ENCODE measurements at places on chromosomes 4 and X.

- no peak for DNase-seq
Observed at GRCh38 chrX:13695601-13696115, 6.7 kb downstream of the RAB9A start.

- DNase-seq = no peak
Observed at GRCh38 chrX:9957743-9958142, 9.4 kb upstream of the CLDN34 start.

DNA sequence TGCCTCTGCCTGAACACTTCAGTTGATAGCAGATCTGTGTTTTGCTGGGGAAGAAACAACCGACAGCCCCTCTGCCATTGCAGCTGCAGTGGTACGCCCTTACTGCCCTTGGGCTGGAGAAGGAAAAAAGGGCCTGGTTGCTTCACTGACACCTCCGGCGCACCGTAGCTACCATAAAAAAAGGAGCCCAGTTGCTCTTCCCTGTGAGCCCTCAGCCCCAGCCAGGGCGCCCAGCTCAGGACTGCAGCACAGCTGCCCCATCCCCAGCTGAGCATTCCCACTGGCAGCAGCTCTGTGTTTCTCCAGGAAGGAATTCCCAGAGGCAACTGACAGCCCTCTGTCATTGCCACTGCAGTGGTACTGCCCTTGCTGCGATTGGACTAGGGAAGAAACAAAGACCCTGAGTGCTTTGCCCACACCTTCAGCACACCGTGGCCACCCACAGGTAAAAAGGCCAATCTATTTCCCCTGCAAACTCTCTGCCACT, 142.7 kb downstream of the DKK2 start:
- no peak for DNase-seq

GRCh38 chr4:2059046-2059725, at the start of gene NAT8L:
NAT8L (plus strand) TSS chr4:2059327; CDS start chr4:2059512, 185 bp downstream.
- peak; percentile 48 for DNase-seq

GRCh38 chr4:7320206-7320797, 114.4 kb downstream of the PSAPL1 start:
- DNase-seq = no peak

GRCh38 chrX:45172890-45173289, 27.8 kb downstream of the DIPK2B start:
- peak; percentile 55 for DNase-seq

- DNase-seq = no peak
Observed at GRCh38 chr4:155026715-155027114, 181.7 kb upstream of the NPY2R start.

DNA sequence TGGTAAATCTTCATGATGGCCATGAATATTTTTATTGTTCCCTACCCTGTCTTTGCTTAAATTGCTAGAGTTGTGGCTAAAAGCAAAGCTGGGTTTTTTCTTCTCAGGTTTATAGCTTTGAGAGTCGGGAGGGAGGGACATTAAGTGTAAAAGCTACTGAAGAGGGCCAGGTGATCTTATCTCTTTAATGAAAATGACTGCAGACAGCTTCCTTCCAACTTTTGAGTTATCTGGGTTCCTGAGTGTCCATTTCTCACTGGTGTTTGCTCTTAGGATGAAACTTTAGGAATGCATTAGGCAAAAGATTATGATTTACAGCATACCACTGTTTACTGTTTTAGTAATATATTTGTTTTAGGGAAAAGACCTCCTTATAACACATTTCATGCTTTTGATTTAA, 187.7 kb downstream of the SHROOM3 start:
- no peak for DNase-seq

DNA sequence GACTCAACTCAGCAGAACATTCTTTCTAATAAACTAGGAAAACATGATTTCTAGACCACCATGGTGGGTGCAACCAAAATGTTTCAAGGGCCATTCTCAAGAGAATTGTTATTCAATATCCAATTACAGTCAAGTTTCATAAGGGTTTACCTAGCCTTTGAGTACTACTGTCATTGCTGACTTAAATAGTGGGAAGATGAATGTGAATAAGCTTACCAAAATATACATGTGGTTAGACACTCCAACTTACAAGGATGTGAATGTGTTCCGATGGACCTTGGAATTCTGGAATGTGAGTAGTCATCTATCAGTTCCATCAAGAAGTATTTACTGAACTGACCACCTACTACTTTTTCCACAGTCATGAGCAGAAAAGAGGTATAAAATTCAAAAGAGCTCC, 16.9 kb downstream of the SH3RF1 start:
- no peak for DNase-seq

DNA sequence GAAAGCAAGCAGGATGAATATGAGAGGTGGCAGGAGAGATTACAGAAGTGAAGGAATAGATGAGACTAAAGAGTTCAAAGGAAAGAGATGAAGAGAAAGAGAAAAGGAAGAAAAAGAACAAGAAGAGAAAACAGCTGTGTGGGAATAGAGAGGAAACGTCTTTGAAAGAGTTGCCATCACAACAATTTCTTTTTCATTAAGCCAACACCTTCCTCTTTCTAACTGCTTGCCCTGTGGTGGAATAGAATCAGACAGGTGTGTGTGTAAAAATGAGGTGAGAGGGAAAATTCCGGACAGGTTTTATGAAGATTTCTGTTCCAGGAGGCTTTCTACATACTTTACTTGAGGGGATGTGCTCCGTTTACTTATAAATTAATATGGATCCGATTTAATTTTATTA, 28.8 kb downstream of the DTHD1 start:
- DNase-seq = no peak

DNA sequence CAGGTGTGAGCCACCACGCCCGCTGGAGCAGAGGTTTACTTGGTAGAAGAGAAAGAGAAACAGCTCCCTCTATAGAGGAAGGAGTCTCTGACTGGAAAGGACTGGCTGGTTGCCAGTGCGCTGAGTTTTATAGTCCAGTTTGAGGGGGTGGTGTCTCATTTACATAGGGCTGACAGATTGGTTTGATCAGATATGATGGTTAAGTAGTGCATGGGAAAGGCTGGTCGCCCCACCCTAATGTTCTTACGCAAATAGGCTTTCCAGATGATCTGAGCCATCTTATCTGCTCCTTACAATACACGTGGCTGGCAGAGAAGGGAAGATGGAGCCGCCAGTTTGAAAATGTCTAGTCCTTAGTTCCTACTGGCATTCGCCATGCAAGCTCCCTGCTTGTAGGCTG, 439.5 kb downstream of the NAF1 start:
- no peak for DNase-seq

DNA sequence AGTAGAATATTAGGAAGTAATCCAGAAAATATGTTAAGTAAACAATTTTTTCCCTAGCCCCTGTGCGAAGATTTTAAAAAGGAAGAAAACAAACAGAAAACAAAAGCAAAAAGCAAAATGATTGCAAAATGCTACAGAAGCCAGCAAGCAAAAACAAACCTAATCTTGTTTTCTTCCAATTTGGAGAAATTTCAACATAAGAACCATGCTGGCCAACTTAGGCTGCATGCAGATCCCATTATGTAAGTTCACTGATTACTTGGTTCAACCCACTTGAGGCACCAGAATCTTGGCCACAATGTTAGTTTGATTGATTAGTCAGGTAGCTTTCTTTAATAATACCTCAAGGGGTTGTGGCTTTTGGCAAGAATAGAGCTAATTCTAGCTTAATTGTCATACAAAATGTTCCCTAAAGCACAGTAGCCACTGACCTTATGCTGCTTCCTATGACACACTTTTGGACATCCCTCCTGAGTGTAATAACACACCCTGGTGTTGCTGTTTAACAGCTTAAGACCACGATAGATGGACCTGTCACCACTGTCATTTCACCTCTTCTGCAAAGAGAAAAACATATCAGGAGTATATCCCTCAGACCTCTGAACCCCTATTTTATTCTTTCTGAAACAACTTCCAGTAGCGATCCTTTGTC, 2342.1 kb downstream of the PCDH7 start:
- no peak for DNase-seq

GRCh38 chr4:148980782-148981480, 538.7 kb upstream of the NR3C2 start:
- no peak for DNase-seq

- DNase-seq = no peak
Observed at GRCh38 chr4:19580095-19580494, 671.6 kb upstream of the SLIT2 start.

- DNase-seq = no peak
Observed at GRCh38 chrX:70132877-70133302, 357 bp upstream of the IGBP1 start.

DNA sequence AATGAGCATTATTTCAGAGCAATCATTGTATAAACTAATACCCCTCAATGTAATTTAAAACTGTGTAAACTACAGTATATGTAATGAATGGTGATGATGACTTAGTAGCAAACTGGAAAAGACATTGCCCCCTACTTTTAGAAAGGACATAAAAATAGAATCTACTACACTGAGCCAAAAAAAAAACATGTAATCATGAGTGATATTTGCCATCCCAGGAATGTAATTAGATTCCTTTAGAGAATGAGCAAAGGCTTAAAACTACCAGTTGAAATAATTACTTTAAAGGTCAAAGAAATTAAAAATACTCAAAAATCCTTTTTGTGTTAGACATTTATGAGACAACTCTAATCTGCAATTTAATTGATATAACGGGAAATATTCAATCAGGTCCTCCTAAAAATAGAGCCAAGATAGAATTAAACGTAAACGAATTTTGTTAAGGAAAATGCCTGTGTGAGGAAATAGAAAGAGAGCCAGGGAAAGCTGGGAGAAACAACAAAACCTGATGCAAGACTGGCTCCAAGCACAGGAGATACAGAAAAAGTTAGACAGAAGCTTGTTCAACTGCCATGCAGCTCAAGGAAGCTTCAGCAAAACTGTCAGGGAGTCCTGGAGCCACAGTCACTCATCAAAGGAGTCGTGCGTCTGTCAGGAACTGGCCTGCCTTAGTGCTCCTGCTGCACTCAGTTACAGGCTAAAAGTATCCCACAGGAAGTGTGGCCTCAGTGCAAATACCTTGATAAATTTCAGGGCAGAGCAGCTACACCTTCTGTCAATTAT, 655.7 kb upstream of the INTU start:
- no peak for DNase-seq

GRCh38 chr4:102751941-102752340, 8.8 kb downstream of the MANBA start:
- no peak for DNase-seq

DNA sequence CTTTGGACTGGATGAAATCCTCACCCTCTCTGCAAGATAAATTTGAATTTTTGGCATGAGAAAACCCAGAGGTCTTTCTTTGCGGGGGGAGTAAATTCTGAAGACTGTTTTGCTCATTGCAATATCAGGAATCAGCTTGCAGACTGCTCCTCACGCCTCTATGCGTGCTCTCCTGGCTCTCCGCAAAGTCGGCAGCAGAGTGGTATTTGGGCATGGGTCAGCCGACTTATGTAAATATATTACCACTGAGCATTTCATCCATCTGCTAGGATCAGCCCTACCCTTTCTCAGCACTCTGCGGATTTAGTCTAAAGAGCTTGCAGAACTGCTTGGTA, 288.0 kb downstream of the ASMT start:
- DNase-seq = peak; percentile 35

DNA sequence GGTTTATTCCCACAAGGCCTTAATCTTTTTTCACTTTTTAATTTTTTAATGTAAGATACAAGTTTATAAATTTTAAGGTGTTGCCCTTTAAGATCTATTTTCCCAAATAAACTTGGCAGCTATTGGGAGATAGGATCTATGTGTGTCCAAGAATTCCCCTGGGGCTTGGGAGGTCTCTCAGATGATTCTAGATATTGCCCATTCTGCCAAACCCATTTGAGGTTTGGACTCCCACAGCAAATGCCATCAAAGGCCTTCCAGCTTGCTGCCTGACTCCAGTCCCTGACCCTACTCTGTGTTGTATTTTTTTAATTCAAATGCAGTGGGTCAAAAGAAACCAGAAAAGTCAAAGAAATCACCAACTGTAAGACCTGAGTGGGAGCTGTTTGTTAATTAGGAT, 120.0 kb upstream of the CHRDL1 start:
- no peak for DNase-seq

GRCh38 chr4:184111233-184111832, 106.3 kb downstream of the ENPP6 start:
- no peak for DNase-seq

- no peak for DNase-seq
Observed at GRCh38 chrX:45768666-45769236, 568.1 kb upstream of the DIPK2B start.

- peak; percentile 6 for DNase-seq
Observed at GRCh38 chr4:176443646-176444409, 124.1 kb downstream of the SPCS3 start.

DNA sequence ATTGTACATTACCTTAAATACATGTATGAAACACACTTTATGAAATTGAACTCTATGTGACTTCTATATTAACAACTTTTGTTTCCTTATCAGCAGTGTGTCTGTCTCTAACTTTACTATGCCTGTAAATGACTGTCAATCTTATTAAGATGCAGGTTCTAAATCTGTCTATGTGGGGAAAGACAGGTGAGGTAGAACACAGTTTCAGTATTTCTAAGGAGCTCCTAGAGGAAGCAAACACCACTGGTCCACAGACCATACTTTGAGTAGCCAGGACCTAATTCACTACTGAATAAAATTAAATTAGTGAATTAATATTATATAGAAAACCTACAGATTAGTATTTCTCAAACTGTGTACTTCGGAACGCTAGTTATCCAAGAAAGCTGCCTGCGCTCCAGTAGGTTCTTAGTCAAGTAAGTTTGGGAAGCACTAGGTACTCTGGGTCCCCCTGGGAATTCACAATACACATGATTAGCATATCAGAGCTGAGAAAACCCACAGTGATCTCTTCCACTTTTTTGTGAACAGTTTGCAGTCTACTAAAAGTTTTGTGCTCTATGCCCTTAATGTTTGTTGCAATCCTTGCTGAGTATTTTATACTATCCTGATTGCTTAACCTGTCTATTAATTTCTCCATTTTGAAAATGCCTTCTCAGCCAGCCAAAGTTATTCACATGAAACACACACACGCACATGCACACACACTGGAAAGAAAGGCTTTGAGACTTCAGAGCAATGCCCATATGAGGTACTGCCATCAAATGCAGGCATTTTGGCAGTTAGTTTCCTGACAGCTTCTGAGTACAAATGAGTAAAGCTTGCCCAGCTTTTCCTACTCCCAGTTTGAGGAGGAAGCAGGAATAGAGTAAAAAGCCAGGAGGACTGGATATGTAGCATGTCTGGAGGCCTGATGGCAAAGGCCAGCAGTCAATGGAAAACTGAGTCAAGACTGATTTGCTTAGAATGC, 133.6 kb upstream of the CPEB2 start:
- no peak for DNase-seq

DNA sequence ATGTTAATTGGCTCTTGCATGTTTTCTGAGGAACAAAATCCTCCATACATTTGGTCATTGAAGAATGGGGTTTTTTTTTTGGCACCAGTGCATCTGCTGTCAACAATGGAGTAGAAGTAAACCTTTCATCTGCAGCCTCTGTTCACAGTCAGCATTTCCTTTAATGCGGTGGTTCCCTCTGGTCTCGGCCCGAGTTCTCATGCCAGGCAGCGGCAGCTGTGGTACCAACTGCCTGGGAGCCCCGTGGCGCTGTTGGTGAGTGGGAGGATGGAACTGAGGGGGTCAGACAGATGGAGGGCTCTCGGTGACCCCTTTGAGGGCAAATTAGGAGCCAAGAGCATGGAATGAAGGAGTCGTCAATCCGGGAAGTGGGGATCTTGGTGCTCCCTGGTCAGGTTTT, 114.7 kb downstream of the AFF1 start:
- DNase-seq = no peak

Measured in A549 (cell line).